DMS53 (cell line): ENCODE measurements at places on chromosomes 1 and 21.
A peak's percentile ranks its signal among the peaks of the same experiment; 100 is the strongest.

DNA sequence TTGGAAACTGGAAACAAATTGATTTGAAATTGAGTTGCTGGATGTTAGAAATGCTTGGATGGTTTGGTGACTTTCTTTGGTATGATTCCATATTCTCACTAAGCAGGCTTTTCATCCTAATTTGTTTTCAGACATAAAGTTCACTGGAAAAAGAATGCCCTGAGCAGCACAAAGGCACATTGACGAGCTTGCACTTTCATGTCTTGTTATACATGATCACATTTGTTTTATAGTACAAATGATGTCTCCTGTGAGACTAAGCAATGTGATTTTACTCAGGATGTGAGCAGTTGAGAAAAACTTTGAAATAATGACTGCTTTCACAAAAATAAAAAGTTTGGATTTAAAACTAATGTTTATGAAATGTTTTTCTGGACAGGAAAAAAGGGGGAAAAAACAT, 63.6 kb downstream of the KCNT2 start:
- DNase-seq = no peak

- DNase-seq = peak; percentile 64
Observed at GRCh38 chr1:94050675-94051074, 70.3 kb downstream of the ABCA4 start.

GRCh38 chr1:179031855-179032513, 6.3 kb downstream of the FAM20B start:
- no peak for DNase-seq

GRCh38 chr21:16891821-16892220, 621.0 kb upstream of the CXADR start:
- DNase-seq = no peak

- DNase-seq = no peak
Observed at GRCh38 chr21:43290421-43291346, 121.9 kb downstream of the CRYAA start.

- DNase-seq = no peak
Observed at GRCh38 chr1:8780405-8780804, 37.0 kb downstream of the RERE start.

DNA sequence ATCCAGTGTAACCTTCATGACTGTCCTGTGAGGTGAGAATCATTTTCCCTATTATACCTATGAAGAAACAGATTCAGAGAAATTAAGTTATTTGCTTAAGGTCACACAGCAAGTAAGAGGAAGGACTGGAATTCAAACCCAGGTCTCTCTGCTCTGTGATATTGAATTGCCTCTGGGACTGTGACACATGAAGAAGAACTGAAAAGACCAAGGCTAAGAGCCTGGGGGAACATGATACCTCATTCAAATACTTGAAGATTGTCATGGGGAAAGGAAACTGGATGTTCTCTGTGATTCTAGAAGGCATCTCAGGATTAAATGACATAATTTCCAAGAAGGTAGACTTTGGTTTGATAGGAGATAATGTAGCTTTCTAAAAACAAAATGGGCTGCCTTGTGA, 3.6 kb downstream of the WDTC1 start:
- no peak for DNase-seq

DNA sequence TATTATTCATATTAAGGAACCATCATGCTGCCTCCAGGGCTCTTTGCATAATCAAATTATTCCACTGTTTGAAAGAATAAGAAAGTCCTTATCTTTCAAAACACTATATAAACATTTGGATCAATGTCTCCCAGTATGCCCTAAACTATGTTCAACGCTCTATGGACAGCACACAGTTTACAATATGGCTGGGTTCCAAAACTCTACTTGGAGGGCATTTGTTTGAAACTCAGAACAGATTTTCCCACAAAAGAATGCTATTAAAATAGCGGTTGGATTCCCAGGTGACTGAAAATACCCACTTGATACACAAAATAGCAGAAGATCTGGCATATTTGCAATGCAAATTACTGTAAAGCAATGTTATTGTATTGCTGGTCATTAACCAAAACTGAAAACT, 3.2 kb downstream of the HAO2 start:
- no peak for DNase-seq

DNA sequence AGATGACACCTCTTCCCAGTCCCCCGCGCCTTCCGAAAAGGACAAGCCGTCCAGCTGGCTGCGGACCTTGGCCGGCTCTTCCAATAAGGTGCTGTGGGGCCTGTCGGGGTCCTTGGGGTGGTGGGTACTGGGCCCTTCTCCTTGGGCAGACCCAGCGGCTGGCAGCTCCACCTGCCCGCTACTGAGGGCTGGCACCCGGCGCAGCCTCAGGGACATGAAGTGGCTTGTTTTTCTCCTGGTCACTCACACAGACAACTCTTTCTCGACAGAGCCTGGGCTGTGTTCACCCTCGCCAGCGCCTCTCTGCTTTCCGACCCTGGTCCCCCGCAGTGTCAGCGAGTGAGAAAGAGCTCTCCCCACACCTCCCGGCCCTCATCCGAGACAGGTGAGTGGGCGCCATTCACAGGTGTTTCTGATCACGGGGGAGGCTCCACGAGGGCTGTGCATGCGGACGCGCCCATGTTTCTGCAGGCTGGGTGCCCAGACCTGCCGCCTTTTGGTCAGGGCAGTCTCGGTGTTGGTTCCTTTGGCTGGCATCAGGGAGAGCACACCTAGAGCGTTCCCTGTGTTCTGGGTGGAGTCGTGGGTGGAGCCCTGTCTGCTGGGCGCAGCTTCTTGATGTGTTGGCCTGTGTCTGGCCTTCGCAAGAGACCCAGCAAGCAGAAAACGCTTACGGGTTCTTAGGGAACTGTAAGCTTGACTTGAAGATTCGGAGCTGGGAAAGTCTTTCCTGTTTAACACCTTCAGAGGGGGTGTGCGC, 75.1 kb downstream of the SKI start:
- no peak for DNase-seq
